ENCODE measurements at places on chromosomes 13 and 19.
A peak's percentile ranks its signal among the peaks of the same experiment; 100 is the strongest.

DNA sequence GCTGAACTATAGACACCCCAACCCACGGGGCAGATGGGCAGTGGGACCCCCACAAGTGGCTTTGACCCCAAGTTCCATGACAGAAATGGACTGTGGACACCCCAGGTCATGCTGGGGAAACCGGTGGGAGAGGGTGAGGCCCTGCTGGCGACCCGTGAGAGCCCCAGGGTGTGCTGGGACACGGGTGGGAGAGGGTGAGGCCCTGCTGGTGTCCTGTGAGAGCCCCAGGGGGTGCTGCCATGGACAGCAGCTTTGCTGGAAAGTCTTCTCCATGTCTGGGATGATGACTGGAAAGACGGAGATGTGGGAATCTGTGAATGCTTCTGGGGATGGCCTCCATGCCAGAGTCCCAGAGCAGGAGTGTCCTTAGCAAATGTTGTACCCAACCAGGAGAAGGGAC, 148.4 kb downstream of the URI1 start:
- no peak for DNase-seq

DNA sequence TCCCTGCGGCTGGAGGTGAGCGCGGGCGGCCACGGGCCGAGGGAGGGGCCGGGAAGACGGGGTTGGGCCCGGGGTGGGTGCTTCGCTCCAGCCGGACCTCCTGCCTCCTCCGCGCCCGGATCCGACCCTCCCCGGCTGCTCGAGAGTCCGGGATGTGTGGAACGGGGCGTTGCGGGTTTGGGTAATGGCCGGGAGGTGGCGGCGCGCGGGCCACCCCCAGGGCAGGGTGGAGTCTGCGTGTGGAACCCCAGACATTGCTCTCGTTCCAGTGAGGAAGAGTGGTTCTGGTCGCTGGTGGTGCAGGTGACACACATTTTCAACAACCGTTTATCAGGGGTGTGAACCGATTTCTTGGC, 38.8 kb downstream of the ARHGEF7 start:
- no peak for DNase-seq

- DNase-seq = no peak
Observed at GRCh38 chr19:55673889-55674288, 1.1 kb upstream of the EPN1 start.

GRCh38 chr19:35120492-35120891, 4.9 kb downstream of the FXYD3 start:
- peak; percentile 47 for DNase-seq

DNA sequence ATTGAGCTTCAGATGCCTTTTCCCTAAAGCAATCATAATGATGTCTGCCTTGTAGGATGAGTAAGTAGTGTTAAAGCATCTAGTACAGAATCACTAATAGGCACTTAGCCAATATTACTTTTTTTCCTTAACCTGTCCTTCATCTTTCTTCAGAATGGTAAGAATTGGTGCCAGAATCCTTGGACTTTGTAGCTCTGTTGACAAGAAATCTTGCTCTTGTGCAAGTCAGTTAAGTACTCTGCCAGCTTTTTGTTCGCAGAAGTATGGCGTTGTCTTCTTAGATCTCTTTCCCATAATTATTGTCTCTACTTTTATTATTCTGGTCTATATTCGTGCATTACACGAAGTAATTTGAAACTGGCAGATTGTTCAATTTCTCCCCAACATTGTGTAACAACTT, 554.5 kb downstream of the PCDH9 start:
- no peak for DNase-seq

- peak; percentile 66 for DNase-seq
Observed at GRCh38 chr19:51704626-51705025, 11.5 kb downstream of the SPACA6 start.

- peak; percentile 79 for DNase-seq
Observed at GRCh38 chr13:42048684-42049453, 421 bp downstream of the DGKH start.

DNA sequence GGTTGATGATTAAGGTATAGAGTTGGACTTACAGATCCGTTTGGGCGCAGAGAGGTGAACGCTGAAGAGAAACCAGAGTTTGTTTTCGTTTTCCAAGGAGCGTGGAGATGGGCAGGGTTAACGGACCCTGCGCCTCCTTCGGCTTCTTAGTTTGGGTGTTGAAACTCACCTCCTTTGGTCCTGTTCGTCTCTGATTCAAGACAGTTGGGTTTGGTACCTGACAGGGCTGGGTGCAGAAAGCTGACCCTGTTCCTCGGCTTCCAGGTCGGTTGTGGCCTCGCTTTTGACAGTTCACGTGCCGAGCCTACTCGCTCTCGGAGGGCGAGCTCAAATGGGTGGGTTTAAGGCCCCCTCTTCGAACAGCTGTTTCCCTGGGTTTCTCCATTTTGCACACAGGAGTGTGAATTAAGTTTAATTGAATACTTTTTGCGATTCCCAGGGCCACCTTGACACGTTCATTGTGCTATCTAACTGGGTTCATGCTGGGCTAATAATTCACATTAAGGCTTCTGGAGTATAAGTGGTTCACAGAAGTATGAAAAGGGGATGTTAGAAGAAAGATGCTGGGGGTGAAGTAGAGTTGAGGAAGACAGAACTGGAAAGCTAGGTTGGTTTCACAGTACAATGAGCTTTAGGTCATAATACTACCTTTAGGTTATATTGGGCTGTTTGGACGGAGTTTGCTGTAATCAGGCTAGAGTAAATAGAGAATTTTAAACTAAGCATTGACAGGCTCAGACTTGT, 638 bp downstream of the USPL1 start:
- peak; percentile 49 for DNase-seq

Data from right cardiac atrium (tissue), 5 donors.